ENCODE measurements at places on chromosomes 7 and 10. TPM values are rescaled to one million over a fixed set of nuclear protein-coding genes. Genes with fewer than 3 reads are reported as not detected.

- DNase-seq = no peak
Measured at GRCh38 chr7:113301141-113301540, 182.8 kb upstream of the SMIM30 start.

- DNase-seq = no peak
Measured at GRCh38 chr10:97574374-97575126, 2.0 kb downstream of the ANKRD2 start.

DNA sequence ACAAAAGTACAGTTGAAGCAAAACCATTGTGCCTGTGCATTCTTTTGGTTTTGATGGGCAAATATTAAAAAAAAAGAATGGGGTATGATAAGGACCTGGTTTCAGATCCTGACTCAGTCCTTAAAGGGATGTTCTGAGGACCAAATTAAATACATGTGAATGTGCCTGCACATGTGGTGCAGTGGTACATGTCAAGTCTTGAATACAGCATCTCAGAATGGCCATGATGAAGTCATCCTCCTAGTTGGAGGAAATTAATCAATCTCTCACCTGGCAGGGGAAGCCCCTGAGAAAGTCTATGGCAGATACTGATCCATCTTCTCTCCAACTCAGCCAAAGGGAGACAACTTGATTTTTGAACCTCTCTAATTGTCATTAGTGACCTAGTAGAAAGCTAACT, 207.0 kb downstream of the SUGCT start:
- no peak for DNase-seq

DNA sequence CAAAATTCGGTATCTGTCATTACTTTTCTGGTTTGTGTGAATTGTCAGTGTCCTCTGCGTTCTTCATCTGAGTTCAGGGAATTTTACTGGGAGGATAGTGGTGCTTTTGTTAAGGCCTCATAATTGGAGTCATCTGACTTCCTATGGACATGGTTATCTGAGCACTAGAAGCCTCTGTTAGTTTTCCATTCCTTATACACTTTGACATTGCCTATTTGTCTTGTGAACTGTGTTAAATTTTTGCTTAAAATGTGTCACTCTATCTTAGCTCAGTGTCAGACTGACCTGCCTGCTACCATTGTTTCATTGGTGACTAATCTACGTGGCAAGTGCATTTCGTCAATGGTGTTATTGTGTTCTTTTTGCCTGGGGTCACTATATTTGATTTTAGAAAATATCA, 253.3 kb downstream of the SEMA3A start:
- no peak for DNase-seq

- no peak for DNase-seq
Measured at GRCh38 chr7:2525658-2526630, 6.4 kb downstream of the LFNG start.

GRCh38 chr10:86367152-86367951, 757 bp upstream of the GRID1 start:
- no peak for DNase-seq

GRCh38 chr7:37405603-37406122, 43.0 kb downstream of the ELMO1 start:
- no peak for DNase-seq

DNA sequence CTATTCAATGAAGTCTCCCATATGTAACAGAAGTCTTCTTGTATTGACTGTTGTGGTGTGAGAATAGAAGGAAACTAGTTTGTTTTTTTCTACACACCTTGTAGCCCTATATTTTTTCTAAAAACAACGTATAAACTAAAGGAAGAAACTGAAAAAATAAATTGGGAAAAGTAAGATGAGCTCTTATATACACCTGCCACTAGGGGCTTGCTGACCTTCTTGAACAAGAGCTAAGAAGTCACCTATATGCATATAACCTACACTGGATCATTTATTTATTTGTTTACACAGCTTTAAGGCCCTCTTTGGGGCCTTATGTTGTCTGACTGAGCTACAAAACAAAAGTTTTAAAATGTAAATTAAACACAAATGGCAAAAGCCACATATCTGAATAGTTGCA, 383.0 kb downstream of the HPSE2 start:
- no peak for DNase-seq

DNA sequence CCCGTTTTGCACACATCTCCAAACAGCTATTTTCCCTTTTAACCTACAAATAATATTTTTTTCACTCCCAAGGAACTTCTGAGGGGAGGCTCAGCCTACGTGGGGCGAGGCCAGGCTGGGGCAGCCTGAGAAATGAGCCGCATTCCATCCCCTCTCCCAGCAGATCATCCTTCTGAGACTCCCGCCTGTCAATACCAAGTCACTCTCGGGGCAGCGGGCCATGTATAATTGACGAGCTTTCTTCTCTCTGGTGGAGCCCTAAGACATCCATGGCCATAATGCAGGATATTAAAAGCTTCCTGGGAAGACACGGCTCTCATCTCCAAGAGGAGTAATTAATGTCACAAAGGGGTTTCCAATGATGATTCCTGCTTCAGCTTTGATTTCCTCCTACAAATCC, 37.8 kb upstream of the CHST15 start:
- no peak for DNase-seq

GRCh38 chr7:101733713-101734475, 83.5 kb upstream of the CUX1 start:
- DNase-seq = peak; percentile 61

DNA sequence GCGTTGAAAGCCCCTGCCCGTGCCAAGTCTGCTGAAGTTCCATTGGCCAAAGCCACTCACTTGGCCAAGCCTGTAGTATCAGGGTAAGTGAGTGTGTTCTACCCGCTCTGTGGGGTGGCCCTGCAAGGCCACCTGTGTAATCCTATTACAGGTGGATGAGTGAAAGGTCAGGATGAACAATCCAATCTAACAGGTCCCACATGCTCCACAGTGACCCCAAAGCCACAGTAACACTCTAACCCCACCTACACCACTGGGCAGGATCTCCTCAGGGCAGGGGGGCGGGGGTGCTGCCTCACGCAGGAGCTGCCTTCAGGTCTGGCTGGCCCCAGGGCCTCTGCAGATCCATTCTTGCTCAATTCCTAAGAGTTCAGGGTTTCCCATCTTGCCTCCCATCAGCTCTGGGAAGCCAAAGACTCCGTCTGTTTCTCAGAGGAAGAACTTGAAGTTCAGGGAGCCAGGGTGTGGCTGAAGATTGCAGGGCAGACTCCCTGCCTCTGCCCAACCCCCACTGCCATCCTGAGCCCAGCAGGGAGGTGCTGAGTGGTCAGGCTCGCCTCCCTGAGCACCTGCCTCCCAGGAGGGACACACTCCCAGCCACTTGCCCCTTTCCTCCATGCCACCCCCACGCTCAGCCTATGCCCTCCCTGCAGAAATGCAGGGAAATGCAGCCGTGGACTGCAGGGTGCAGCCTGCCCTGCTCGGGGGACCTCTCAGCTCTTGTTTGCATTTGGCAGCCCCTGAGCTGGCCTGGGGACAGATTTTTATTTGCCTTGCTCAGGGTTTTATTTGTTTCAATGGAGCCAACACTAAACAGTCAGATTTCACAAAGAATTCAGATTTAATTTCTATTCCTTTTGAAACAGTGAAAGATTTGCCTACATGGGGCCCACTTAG, 9.8 kb upstream of the COMTD1 start:
- DNase-seq = no peak

GRCh38 chr7:44617225-44617890, 10.9 kb downstream of the OGDH start:
- no peak for DNase-seq

DNA sequence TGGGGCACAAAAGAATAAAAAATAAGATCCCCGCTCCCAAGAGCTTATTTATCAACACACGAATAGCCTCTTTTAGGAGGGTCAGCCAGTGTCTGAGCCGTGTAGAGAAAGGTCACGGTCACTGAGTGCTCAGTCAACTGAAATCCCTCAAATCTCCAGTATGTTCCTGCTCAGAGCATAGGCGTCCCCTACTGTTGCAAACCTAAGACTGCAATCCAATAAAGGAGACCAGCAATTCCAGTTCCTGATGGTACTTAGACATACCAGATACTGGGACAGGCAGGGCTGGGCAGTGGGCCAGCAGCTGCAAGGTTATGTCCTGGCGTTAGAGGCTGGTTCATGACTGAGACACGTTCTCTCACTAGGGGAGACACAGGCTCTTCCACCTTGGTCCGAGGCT, 93.6 kb downstream of the CACNB2 start:
- DNase-seq = no peak

DNA sequence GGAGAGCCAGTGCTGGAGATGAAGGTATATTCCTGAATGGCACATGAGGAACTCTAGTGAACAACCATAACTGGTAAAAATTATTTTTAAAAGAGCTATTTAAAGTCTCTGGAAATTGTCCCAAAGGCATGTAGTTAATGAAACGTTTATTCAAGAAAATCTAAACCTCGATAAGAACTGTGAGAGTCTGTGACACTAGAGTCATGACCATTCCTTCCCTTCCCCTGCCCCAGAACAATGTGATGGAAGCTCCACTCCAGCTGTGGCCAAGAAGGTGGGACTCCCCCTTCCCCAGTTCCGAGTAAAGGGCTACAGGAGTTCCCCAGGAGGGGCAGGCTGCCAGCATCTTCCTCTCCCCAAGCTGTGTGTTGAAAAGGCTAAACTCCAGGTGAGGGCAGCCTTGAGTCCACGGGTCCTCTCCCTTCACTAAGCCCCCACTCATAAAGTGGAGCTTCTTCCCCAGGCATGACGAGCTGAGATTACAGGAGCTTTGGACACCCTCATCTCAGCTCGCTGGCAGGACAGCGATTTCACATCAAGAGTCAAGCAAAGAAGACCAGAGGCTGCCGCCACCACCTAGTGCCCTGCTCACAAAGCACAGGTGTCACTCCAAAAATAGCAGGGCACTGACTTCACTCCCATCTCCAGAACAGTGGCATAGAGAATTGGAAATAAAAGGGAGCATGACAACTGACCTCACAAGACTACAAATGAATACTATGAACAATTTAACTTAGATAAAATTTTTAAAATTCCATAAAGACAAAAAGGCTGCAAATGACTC, 68.5 kb downstream of the NHLRC2 start:
- no peak for DNase-seq

DNA sequence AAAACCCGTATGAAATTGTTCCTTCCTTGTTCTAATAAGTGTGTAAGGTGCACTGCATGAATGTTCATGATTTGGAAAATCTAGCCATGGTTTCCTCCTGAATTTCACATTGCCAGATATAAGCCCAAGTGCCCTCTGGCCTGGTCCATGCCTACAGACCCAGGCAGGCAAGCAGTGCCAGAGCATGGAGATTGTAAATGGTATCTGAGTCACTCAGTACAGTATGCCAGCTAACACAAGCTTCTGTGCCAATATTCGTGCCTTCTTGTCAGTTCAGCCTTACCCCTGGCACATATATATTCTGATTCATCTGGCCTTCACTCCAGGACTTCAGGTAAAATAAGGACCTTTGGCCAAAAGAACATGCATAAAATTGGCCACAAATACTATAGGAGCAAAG, 38.4 kb upstream of the PDE1C start:
- DNase-seq = no peak

GRCh38 chr10:103757531-103758293, 97.7 kb downstream of the SH3PXD2A start:
- DNase-seq = no peak

DNA sequence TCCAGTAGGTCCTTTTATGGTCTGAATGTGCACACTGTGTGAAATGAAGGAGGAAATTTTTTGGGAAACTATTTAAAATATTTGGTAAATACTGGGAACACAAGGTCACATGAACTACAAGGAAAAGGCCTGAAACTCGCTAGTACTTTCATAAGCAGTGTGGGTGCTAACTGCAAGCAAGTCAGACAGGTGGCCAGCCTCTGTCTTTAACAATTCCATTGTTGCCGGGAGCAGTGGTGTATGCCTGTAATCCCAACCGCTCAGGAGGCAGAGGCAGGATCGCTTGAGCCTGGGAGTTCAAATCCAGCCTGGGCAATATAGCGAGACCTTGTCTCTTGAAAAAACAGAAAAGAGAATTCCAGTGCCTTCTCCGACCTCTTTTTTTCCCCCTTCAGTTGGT, 37.5 kb downstream of the SMURF1 start:
- no peak for DNase-seq

GRCh38 chr10:95356-96115, 39.7 kb upstream of the ZMYND11 start:
- no peak for DNase-seq

GRCh38 chr7:137642472-137642871, 204.3 kb downstream of the DGKI start:
- no peak for DNase-seq

GRCh38 chr10:36634916-36635315, 490.5 kb upstream of the ANKRD30A start:
- no peak for DNase-seq

- no peak for DNase-seq
Measured at GRCh38 chr7:24963218-24963617, 16.8 kb downstream of the OSBPL3 start.

GRCh38 chr7:27963056-27963455, 217.5 kb downstream of the JAZF1 start:
- no peak for DNase-seq

DNA sequence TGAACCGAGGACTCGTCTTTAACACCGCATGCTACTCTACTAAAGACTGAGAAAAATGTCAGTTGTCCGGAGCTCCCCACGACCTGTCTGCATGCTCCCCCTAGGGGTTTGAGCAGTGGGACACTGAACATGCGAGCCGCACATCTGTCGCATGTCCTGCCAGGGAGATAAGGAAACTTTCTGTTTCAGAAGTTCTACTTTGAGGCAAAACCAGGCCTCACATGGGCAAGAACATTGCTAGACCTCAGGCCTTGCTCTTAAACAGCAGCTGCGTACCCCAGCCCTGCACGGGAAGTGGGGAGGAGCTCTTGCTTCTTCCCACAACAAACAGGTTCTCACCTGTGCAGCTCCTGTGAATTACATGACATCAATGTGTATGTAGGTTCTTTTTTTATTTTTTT, 30.3 kb upstream of the HERPUD2 start:
- no peak for DNase-seq

- peak; percentile 56 for DNase-seq
Measured at GRCh38 chr10:79380125-79380945, 33.1 kb downstream of the PPIF start.

DNA sequence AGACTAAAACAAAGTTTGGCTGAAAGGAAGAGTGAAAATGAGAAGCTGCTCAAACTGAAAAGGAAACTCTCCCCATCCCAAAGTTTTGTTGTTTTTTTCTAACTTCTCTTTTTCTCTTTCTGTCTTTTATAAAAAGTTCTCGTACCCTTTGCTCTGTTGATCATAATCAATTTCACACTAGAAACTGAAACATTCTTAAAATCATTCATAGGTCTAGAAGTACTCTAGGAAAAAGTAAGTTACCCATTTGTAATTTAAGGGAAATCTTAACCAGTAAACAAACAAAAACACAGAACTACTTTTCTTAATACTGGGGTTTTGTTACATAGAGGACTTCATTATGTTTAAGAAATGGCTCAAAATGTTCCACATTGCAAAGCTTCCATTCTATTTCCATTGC, 339.8 kb downstream of the SEMA3D start:
- DNase-seq = no peak

- no peak for DNase-seq
Measured at GRCh38 chr10:110873951-110874350, 2.2 kb downstream of the PDCD4 start.

- DNase-seq = no peak
Measured at GRCh38 chr7:36278620-36279172, 111.0 kb upstream of the ANLN start.

GRCh38 chr7:101258243-101258731, 13.4 kb upstream of the FIS1 start:
- DNase-seq = no peak

DPYSL4 gene
- 0.19 TPM for polyA plus RNA-seq

HPSE2 gene
- not detected for polyA plus RNA-seq

CAMK2B gene
- 2.1 TPM for polyA plus RNA-seq

OLAH gene
- polyA plus RNA-seq = 0.25 TPM

NOBOX gene
- not detected for polyA plus RNA-seq

SMURF1 gene
- polyA plus RNA-seq = 2.9 TPM

SPAM1 gene
- not detected for polyA plus RNA-seq

MYPN gene
- polyA plus RNA-seq = 0.03 TPM

TMEM270 gene
- not detected for polyA plus RNA-seq
